ENCODE measurements at places on chromosomes 1 and 21. TPM values are rescaled to one million over a fixed set of nuclear protein-coding genes. Genes with fewer than 3 reads are reported as not detected.

The ANKRD34A gene
- 0.66 TPM for total RNA-seq

The KRTAP21-2 gene
- not detected for total RNA-seq

DNA sequence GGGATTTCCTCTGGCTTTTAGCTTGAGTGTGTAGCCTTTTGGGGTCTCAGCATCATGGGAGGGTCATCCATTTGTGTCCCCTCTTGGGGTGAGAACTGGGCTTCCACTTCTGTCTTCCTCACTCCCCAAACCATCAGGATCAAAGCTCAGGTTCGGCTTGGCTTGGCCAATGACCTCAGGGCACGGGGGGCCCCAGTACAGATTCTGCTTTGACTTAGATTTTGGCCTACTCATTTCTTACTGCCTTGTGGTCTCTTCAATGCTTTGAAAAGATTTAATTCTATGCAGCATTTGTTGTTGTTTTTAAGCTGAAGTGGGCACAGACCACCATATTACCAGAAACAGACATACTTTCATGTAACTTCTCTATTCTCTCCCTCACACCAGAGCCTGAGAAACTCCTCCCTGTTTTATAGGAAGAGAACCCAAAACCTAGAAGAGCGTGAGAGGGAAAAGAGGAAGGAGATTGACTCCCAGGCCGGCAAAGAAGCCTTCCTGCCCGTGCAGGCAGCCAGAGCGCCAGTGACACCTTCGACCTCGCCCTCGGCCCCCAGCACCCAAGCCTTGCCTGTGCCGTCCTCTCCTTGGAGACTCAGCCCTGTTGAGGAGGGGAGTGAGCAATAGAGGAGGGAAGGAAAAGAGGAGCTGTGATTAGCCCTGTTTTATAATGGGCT, 1.9 kb upstream of the S100A3 start:
- peak overlapping the region; percentile 68 for H3K27ac ChIP-seq
- no peaks in the 10 kb centered on the region for H3K36me3 ChIP-seq
- H3K27me3 ChIP-seq: no peaks in the 10 kb centered on the region
- no peak for DNase-seq

DNA sequence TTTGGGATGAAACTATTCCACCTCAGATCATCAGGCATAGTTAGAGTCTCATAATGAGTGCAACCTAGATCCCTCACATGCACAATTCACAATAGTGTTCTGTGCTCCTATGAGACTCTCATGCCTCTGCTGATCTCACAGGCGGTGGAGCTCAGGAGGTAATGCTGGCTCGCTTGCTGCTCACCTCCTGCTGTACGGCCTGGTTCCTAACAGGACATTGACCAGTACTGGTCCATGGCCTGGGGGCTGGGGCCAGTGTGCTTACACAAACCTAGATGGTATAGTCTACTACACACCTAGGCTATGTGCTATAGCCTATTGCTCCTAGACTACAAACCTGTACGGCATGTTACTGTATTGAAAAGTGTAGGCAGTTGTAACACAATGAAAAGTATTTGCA, 448.4 kb downstream of the RPS6KC1 start:
- H3K27me3 ChIP-seq: no peaks in the 10 kb centered on the region
- H3K27ac ChIP-seq: no peak overlapping the region
- DNase-seq: no peak
- H3K4me3 ChIP-seq: no peak overlapping the region

Measured in left ventricle myocardium inferior (tissue), 1 donor.